GM03348 (cell line): ENCODE measurements at places on chromosomes 5 and 9.
A peak's percentile ranks its signal among the peaks of the same experiment; 100 is the strongest.

DNA sequence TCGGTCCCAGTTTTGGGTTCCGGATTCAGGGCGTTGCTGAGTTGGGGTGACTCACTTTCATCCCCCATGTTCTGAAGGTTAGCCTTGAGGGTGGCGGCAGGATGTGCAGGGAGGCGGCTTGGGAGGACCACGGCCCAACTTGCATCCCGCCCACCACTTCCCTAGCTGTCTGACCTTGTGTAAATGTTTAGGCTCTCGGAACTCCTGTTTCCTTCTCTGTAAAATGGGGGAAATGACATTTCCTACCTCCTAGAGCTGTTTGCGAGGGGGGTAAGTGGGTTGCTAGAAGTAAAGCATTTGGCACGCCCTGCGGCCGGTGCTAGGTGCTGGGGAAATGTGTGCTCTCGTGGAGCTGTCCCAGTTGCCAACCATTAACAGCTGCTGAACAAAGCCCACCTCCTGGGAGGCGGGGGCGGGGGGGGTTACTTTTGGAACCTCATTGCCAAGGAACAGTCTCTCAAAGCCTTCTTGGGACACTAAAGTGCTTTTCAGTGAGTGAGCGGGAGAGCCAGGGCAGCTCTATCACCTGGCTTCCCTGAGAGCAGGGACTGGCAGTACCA lies 27.5 kb downstream of the PTGES2 start:
- no peak for DNase-seq

DNA sequence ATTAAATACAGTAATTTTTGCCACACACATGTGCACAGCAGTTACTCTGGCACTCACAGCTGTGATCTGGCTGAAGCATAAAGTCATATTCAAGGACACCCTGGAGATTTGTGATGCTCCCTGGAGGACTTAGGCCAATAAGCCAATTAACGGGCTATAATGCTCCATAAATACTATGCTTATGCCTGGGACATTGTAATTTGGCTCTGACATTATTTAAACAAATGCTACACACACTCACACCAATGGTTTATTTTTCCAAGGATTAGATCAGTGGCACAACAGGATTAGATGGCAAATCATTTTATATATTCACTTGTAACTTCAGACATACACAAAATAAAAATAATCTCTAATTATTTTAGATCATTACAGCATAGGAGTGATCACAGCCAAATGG lies 111.2 kb downstream of the LMNB1 start:
- no peak for DNase-seq

- DNase-seq = no peak
Measured at GRCh38 chr9:88180081-88180765, 41.9 kb upstream of the SPATA31C2 start.

DNA sequence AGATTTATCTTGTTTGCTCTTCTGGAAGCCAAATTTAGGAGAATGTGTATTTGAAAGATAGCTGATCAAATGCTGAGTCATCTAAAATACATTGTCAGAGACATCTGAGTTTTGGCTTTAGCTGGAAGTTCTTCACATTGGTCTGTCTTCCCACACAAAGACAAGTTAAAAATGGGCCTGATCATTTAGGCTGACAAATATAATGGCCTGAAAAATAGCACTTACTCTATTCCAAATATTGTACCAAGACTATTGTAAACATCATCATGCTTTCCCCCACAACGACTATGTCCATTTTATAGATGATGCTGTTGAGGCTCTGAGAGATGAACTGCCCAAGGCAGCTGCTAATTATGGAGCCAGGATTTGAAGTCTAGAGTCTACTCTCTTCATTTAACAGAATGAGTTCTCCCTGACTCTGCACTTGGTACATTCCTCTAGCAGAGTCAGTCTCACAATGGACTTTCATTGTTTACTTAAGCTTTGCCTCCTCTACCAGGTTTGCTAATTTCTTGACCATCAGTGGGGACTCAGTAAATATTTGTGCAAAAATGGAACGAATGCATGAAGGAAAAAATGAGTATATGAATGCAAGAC lies 619.4 kb upstream of the KLF4 start:
- DNase-seq = peak; percentile 43

GRCh38 chr5:42604171-42604711 lies 152.4 kb upstream of the CCDC152 start:
- DNase-seq = no peak

DNA sequence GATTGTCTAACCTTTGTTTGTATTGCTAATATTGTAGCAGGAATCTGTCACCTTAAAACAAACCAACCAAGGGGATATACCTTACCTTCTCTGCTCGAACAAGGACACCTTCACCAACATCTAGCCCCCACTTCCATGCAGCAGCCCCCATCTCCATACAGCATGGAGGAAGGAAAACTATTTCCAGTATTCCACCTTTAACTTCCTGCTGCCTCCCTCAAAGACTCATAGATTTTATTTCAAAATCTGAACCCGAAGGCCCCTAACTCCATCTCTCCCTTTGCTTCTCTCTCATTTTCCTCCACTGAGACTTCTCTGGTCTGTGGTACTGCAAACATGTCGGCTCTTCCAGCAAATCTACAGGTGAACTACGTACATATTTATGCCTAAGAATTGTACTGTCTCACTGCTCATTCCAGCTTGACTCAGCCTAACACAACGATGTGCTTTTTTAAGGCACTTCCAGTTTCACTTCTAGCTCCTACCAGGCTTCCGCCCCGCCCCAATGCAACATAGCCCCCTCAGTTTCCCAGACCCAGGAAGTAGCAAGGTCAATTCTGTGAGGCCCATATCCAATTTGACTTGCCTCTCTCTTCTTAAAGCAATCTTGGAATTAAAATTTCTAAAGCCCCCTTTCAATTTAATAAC lies 70.7 kb upstream of the RNF38 start:
- DNase-seq = peak; percentile 83

DNA sequence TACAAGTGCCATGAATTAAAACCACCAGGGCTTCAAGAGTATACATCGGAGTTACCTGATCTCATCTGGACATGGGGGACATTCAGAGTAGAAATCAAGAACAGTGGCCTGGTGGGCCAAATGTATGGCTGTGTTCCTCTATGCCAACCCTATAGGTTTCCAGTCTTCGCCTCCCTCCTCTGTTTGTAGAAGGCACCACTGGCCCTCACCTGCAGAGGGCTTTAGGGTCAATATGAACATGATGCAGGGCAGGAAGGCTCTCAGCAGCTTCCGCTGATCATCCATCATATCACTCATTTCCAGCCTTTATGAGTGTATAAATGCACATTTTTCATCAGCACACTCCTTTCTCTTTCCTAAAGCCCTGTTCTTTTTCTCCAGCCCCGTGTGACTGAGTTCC lies 555.5 kb upstream of the BRINP1 start:
- DNase-seq = no peak

- no peak for DNase-seq
Measured at GRCh38 chr5:43245724-43246385, 53.8 kb downstream of the NIM1K start.

DNA sequence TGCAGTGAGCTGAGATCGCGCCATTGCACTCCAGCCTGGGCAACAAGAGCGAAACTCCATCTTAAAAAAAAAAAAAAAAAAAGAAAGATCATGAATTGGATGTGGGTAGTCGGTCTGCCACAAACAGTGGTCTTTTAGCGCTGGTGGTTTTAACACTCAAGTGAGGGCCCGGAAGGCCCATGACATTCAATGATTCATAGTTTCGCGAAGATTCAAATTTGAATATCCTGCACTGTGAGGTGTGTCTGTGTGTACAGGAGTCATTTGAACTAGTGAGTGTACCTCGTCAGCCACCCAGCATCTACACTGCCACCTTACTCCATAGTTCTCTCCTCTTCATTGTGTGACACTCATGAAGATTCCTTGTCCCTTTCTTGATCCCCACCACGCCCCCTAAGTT lies 41.3 kb downstream of the CFAP77 start:
- DNase-seq = no peak

DNA sequence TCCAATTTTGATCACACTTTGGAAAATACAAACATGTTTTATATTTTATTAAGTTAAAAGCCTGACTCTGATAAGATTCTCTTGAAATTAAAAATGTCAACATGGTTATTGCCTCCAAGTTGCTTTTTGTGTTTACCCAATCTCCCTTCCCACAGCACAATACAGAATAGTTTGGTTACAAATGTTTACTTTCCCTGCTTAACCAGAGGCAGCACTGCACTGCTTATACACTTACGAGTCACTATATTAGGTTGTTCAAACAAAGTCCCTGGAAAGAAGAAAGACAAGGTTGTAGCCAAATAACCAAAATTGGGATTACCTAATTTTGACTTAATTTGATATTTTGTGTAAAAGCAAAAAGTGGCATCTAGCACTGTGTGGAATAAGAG lies 25.9 kb downstream of the SRFBP1 start:
- no peak for DNase-seq

DNA sequence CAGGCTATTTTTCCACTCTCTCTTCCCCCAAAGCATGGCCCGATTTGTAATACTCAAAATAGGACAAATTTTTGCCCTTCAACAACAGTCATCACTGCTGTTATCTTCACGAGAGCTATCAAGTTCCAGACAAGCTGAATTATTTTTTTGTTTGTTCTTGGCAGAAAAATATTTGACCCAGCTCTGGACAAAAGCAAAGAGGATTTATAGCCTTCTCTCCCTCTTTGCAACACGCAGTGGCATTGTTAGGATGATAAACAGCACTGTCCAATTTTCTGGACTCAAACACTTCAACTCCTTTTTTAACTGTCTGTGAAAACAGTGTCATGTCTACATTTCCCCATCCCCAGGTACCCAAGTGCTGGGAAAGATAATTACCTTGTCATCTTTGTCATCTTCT lies 160.3 kb downstream of the SLF1 start:
- no peak for DNase-seq

GRCh38 chr5:178589180-178590140 lies 733 bp downstream of the COL23A1 start:
- no peak for DNase-seq

GRCh38 chr9:136539427-136540421 lies 6.1 kb downstream of the NOTCH1 start:
- DNase-seq = no peak

- DNase-seq = peak; percentile 36
Measured at GRCh38 chr9:109728686-109729300, 51.2 kb upstream of the PALM2AKAP2 start.
